MM.1S (cell line): ENCODE measurements at places on chromosomes 16 and 17.

GRCh38 chr16:546909-547770 is 13.1 kb upstream of the PRR35 start:
- DNase-seq, result no peak

DNA sequence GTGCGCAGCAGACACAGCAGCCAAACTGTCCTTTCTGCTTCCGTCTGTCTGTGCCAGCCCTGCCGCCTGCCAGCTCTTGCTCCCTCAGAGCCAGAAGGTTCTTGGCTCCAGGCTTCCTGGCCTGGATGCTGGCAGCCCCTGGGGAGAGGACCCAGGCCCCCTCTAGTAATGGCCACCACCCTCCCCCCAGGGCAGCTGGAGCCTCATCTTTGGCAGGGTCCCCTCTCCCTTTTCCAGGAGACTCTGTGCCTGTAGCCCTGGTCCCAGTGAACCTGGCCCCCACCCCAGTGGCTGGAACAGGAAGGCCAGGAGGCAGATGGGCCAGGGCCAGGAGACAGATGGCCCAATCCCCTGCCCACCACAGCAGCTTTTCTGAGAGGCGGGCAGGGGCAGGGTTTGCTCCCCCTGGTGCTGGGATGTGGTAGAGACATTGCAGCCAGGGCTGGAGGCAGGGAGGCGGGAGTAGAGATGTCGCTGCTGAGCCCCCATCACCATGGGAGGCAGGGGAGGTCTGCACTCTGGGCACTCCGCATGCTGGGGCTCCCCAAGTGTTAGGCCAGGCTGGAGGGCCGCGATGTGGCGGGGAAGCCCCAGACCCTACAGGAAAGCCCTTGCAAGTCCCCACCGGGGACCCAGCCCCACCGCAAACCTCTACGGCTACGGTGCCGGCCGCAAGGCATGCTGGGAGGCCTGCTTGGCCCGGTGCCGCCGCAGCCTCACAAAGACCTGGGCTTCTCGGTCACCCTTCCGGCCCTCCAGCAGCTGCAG is 16.7 kb downstream of the UNC13D start:
- DNase-seq, result peak; percentile 44

GRCh38 chr17:30161601-30162000 is 45.0 kb downstream of the NSRP1 start:
- no peak for DNase-seq

DNA sequence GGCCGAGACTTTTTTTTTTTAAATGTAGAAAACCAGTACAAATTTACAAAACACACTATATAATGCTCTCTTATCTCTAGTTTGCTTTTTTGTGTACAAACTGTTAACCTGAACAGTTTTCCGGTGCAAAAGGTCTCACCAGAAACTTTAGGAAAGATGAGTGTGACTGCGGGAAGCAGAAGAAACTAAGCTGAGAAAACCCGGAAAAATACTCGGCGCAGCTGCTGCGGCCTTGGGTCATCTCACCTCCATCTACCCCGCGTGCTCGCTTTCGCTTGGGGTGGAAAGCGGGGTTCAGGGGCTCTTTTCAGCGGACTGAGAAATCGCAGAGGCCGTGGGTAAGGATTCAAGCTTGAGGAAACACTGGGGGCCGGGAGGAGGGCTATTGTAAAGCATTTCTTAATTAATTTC is 1.8 kb downstream of the SALL1 start:
- DNase-seq, result no peak

DNA sequence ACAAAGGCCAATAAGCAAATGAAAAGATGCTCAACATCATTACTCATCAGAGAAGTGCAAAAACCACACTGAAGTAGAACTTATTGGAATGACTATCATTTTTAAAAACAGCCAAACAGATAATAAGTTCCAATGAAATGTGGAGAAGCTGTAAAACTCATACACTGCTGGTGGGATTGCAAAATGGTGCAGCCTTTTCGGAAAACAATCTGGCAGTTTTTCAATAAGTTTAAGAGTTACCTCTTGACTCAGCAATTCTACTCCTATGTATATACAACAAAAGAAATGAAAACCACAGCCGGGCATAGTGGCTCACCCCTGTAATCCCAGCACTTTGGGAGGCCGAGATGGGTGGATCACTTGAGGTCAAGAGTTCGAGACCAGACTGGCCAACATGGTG is 49.3 kb downstream of the AKAP10 start:
- peak; percentile 51 for DNase-seq

GRCh38 chr16:69924041-69924775 is 26.9 kb upstream of the CLEC18A start:
- DNase-seq, result no peak

- no peak for DNase-seq
These were observed 6.5 kb downstream of the ALOX15 start for GRCh38 chr17:4634976-4635375.

- DNase-seq, result no peak
These were observed 13.1 kb downstream of the FMNL1 start for GRCh38 chr17:45234641-45235415.

DNA sequence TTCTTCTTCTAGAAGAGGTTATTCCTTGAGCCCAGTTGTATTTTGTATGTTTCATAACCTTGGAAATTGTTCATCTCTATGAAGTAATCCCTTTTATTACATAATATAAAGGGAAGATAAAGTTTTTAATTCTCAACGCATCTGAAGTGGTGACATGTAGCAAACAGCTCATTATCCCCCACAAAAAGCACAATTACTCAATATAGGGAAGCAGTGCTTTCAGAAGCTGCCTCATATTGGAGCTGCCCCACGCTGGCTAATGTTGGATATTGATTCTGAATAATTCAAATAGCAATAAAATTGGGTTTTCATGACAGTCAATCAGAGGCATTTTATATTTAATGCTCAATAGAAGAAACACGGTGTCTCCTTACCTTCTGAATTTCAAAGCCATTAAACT is 604.3 kb upstream of the RBFOX1 start:
- no peak for DNase-seq

- DNase-seq, result no peak
These were observed 7.9 kb downstream of the SEPTIN12 start for GRCh38 chr16:4780235-4780634.

DNA sequence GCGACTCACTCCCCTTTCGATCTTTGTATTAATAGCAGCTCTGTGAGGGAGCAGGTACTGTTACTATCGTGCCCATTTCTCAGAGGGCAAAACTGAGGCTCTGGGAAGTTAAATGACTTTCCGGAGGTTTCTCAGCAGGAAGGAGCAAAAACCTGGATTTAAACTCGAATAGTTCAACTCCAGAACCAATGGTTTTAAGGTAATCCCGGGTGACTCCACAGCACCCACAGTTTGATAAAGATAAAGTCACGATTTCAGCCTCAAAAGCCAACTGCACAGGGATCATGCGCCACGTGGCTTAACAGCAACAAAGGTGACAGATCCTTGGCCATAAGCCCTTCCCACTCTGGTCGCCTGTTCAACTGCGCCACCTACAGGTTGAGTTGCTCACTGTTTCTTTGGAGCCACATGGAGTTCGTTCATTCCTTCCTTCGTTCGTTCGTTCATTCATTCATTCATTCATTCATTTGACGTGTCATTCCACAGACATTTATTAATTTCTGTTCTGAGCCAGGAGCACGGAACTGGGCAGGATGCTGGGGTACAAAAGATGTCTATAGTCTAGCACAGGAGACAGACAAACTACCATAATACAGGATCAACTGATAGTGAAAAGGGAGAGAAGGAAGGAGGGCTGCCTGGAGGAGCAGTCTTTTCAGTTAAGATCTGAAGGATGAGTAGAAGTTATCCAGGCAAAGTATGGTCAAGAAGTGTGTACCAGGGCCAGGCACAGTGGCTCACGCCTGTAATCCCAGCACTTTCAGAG is 134.8 kb downstream of the HS3ST2 start:
- DNase-seq, result peak; percentile 71

- no peak for DNase-seq
These were observed 489.3 kb upstream of the SOX9 start for GRCh38 chr17:71631483-71631882.

DNA sequence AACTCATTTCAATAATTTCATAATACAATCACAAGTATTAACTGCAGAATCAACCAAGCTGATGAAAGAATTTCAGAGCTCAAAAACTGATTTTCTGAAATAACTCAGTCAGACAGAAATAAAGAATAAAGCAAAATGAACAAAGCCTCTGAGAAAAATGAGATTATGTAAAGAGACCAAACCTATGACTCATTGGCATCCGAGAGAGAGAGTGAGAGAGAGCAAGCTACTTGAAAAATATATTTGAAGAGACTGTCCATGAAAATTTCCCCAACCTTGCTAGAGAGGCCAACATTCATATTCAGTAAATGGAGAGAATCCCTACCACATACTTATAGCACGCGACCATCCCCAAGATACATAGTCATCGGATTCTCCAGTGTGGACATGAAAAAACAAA is 1376.4 kb downstream of the CDH11 start:
- no peak for DNase-seq

DNA sequence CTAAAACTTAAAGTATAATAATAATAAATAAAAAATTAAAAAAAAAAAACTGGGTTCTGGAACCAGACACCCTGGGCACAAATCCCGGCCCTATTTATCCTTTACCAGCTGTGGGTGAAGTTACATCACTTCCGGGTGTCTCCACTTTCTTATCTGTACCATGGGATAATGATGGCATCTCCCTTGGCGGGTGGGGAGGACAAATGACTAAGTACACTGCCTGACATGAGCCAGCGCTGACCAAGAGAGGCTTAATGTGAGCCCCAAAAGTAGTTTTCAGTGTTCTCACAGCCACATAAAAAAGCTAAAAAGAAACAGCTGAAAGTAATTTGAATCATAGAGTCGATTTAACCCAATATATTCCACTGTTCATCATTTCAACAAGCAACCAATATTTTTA is 424.9 kb downstream of the SOX9 start:
- no peak for DNase-seq

DNA sequence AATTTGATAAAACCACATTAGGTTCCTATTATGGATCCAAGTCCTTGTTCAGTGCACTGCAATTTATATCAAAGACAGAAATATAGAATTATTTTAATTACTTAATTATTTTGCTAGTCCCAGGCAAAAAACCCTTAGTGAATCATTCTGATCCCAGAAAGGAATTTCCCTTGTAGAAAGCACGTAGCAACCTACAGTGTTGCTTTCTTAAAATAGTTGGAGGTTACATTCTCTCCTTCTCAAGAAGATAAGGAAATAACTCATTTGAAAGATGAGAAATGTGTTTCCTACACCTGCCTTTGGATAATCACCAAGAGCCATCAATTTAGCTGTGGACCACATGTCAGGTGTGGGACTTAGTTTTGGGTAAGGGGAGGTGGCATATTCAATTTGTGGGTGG is 434.9 kb downstream of the SHISA9 start:
- no peak for DNase-seq

- DNase-seq, result no peak
These were observed 573.0 kb upstream of the C16orf82 start for GRCh38 chr16:26493751-26494150.

GRCh38 chr16:17552351-17552750 is 81.6 kb upstream of the XYLT1 start:
- no peak for DNase-seq

- no peak for DNase-seq
These were observed 10.5 kb upstream of the ADAMTS18 start for GRCh38 chr16:77445324-77445723.

- no peak for DNase-seq
These were observed 303.7 kb upstream of the PMFBP1 start for GRCh38 chr16:72475688-72476087.

DNA sequence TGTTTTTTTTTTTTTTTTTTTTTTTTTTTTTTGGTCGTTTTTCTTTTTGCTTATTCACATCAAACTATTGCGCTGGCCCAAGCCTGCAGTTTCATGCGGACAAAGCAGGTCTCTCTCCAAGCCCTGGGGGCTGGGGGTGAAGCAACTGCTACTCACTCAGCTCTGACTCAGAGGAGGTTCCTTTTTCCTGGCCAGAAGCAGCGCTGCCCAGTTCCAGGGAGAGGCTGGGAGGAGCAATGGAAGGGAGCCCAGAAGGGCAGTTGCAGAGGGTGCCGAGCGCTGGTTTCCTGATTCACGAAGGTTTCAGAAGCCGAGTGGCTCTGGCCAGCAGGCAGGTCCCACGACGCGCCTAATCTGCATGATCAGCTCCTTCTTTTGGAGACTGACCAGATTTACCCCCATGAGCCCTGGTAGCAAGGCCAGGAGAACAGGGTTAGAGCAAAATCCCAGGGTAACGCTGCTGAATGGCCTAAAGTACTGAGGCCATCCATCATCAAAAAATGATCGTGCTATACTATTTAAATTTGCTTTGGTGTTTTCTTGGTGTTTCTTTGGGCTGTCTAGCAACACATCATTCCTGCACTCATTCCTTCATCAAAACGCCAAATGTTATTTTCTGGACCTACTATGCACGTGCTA is 144.7 kb upstream of the SOX9 start:
- DNase-seq, result no peak

GRCh38 chr17:34556384-34556783 is 23.0 kb upstream of the TMEM132E start:
- DNase-seq, result no peak

DNA sequence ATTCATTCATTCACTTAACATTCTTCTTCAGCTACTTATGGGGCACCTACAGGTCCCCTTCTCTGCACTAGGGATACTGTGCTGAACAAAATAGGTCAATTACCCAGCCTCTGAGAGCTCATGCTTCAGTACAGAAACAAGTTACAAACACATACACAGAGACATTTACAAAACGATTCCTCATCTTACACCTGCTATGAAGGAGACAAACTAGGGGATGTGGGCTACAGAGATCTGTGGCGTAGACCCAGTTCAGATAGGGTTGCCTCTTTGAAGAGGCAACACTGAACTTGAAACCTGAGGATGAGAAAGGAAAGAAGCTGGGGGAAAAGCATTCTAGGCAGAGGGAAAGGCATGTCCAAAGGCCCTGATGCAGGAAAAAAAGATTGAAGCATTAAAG is 5.2 kb downstream of the IL21R start:
- no peak for DNase-seq

DNA sequence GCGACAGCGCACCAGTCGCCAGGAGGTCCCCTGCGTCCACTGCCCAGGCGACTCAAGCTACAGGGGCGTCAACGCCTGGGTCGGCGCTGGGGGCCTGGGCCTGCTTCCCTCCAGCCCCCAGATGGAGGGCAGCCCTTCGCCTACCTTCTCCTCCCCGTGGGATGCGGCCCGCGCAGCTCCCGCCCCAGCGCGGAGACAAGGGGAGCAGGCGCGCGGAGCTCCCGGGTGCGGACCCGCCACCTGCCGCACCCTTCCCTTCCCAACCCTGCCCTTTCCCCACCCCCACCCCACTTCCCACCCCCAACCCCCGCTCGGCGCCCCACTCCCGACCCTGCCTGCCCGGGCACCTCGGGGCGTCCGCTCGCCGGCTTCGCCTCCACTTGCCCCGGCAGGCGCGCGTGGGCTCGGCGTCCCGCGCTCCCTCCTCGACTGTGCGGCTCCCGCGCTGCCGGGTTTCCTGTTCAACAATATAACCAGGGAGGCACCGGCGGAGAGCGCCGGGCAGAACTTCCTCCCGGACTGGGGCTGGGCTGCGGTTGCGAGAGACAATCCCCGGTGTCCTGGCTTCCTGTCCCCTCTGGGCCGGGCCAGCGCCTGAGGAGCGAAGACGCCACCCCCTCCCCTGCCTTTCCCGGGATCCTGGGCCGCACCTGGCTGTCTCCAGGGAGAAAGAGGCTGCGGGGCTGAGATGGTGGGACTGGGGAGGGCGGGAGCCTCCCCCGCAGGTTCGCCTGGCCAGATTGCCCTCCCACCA is at the start of gene ARHGAP27:
ARHGAP27 (minus strand) TSS at position 466 of the 754 bp plus-strand sequence. CDS start 2,591 bp downstream, outside the sequence.
- peak; percentile 65 for DNase-seq
